ENCODE measurements at places on chromosomes 4 and X.

- no peak for DNase-seq
Measured at GRCh38 chr4:113858924-113859323, 97.4 kb upstream of the CAMK2D start.

DNA sequence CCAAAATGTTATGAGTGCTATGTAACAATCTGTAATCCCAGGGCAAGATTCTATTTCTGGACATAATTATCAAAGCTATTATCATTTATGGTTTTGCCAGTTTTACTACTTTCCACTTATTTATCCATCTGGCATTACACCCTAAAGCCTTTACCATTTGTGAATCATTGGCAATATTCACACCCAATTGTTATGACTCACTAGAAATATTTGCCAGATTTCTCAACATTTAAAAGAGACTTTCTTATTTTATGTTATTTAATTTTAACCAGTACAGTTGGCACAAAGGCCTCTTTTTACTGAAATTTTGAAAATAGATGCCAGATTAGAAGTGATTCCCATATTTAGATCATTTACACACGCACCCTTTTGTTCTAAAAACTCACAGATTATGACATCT, 242.7 kb upstream of the WDFY3 start:
- peak; percentile 10 for DNase-seq

- DNase-seq = no peak
Measured at GRCh38 chrX:152588206-152588605, 49.5 kb upstream of the GABRQ start.

- DNase-seq = no peak
Measured at GRCh38 chrX:132118358-132118757, 9.5 kb downstream of the FRMD7 start.

DNA sequence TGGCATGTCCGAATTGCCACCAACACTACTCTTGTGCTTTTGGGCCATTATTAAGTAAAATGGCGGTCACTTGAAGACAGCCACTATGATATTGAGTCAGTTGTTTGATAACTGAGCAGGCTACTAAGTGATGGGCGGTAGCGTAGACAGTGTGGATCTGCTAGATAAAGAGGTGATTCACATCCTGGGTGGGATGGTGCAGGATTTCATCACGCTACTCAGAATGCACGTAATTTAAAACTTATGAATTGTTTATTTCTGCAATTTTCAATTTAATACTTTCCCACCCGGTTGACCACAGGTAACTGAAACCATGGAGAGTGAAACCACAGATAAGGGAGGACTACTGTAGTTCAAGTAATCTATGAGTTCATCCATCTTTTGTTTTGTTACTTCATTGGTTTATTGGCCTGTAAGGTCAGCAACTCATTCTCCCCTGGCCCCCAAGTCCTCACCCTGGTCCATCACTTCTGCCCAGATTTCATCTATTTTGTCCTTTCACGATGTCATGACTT, 2.9 kb downstream of the ARAF start:
- no peak for DNase-seq

DNA sequence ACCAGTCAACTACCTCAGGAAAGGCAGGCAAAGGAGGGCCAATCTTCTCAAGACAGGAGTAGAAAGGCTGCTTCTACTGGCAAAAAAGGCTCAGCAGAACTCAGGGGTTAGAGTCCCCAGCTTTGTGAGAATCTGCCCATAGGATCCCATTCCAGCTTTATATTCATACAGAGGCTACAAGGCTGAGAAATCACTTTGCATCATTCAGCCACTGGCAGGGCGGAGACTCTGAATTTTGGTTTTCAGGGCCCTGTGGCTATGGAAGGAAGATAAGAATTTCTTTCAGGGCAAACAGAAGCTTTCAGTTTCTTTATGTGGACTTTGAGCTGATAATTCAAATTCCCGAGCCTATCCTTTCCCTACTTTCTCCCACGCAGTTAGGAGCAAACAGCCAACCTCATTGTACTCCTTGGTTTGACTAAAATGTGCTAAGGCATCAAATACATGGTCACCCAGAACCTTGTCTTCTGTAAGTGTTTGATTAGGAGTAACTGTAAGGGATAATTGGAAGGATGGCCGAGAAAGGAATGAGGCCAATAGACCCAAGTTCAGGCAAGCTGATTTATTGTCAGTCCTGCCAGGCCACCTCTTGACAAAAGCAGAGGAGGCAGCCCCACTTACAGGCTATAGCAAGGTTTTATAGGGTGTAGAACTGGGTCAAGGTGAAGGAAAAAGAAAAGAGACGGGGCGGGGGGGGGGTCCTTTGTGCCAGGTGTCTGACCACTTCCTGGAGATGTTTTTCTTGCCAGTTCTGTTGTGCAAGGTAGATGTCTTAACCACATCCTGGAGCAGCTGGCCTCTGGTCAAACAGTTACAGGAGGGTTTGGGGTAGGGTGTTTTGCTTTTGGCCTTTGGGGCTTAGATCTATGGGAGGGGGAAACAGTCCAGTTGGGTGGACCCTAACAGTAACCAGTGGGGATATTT, 165.3 kb upstream of the PPP1R2C start:
- no peak for DNase-seq

GRCh38 chr4:2009651-2010233, 968 bp upstream of the NELFA start:
- DNase-seq = peak; percentile 49

DNA sequence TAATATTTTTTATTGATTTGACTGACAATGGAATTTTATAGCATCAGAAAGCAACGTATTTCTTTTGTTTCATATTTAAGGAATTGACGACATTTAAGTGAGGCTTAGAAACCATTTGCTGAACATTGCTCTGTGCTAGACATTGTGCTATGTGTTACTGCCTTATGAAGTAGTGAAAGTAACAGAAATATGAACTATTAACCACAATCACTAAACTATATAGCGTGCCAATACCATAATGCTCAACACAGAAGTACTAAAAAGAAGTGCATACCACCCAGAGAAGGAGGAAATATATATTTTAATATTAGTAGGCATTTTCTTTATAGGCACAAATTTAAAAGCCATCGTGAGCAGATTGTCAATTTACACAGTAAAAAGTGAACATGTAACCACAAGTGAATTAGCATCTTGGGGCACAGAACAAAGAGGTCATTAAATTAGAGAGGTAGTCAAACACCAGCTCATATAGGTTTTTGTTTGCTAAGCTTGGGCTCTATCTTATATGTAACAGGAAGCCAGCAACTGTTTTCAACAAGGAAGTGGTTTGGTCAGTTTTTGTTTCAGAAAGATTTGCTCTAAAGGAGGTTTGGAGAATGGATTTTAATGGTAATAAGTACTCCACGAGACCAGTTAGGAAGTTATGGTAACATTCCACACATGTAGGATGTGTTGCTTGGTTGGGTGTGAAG, 270.7 kb downstream of the GRXCR1 start:
- DNase-seq = no peak
